ENCODE measurements at places on chromosomes 13 and 19.

GRCh38 chr19:42057846-42058245 is 12.2 kb downstream of the GRIK5 start:
- DNase-seq: no peak

DNA sequence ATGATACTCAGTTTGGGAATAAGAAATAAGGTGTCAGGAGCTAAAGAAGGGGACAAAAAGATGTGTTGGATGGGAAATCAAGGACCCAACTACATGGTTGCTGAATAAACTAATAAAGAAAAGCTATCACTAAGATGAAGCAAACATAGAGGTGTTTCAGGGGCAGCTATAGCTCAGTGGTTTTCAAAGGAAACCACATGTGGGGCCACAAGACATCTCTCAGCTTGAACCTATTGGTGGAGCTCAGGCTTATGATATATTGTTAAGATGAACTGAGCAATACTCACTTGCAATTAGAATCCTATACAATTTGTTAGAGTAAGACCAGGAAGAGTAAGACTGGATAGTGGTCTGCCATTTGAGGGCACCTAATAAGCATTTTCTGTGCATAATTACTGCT is 45.1 kb upstream of the SPRY2 start:
- DNase-seq: no peak

GRCh38 chr13:94057618-94058186 is 421.8 kb downstream of the DCT start:
- no peak for DNase-seq

DNA sequence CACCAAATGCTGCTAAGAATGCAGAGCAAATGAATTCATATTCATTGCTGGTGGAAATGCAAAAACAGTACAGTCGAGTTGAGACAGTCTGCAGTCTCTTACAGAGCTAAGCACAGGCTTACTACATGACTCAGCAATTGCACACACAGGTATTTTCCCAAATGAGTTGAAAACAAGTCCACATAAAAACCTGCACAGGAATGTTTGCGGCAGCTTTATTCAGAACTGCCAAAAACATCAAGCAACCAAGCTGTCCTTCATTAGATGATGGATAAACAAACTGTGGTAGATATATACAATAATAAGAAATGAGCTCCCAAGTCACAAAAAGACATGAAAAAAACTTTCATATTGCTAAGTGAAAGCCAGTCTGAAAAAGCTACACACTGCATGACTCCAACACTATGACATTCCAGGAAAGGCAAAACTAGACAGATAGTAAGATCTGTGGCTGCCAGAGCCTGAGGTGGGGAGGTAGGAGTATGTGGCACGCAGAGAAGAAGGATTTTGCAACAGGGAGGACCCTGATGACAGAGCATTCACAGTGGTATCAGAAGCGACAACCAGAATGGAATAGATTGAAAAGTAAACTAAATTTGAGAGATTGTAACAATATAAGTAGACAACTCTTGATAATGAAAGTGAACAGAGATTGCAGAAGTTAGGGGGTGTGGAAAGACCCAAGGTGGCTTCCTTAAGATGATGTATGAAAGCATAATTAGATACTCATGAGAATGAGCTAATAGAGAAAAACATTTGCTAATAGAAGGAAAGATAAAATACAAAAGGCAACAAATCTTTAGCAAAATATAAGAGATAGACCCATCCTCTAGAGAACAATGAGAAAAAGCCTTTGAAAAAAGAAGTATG is 52.7 kb downstream of the TSC22D1 start:
- no peak for DNase-seq

DNA sequence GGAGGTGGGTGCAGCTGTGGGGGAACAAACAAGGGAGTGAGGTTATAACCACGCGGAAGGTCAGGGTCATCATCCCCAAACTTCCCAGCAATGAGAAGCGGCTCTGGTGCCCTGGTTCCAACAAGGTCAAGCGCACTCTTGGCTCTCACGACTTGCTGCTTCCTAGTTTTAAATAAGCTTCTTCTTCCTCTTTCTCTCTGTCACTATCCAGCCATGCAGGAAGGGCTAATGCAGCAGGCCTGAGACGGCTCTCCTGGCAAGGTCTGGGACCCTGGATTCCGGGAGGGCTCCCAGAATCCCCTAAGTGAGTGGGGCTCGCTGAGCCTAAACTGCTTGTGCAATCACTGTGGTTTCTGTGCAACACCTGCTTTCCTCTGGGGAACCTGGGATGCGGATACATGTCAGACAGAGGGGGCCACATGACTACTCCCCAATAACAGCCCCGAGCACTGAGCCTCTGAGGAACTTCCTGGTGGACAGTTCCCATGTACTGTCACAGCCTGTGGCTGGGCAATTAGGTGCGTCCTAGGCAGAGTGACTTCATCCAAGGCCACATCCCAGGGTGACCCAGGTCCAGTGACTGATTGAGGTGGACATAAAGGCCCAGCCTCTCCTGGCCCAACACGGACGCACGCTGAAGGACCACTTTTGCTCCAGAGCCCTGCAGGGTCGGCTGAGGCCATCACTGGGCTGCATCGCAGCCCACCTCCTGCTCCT is 24.2 kb downstream of the VRK3 start:
- no peak for DNase-seq

DNA sequence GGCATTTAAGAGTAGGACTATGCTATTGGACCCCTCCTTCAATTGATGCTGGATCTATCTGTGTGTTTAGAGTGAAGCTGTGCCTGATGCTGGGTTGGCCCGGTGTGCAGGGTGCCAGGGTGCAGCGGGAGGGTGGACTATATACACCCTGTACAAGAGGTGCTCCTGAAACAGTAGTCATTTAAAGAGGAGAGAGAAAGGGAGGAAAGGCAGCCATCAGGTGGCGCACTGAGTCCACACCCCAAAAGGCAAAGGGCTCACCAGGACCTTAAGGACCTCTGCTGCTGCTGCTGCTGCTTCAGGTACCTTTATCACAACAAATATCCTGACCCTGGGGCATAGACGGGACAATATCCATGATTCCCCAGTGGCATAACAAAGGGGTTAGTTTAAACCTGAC is 39.4 kb downstream of the ZNF136 start:
- peak; percentile 72 for DNase-seq

DNA sequence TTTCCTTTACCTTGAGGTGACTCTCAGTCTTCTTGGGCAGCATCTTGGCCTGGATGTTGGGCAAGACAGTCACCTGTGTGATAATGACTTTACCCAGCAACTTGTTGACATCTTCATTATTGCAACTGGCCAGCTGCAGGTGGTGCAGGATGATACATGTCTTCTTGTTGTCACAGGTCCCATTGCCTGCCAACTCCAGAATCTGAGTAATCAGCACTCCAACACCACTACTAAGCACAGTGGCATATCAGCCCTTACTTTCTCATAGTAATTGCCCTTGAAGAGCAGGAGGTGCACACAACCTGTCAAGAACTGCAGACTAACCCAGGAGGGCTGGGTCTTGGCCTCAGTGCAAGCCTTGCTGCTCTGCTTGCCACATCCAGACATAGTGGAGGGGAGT is 57.8 kb downstream of the CCNA1 start:
- no peak for DNase-seq

DNA sequence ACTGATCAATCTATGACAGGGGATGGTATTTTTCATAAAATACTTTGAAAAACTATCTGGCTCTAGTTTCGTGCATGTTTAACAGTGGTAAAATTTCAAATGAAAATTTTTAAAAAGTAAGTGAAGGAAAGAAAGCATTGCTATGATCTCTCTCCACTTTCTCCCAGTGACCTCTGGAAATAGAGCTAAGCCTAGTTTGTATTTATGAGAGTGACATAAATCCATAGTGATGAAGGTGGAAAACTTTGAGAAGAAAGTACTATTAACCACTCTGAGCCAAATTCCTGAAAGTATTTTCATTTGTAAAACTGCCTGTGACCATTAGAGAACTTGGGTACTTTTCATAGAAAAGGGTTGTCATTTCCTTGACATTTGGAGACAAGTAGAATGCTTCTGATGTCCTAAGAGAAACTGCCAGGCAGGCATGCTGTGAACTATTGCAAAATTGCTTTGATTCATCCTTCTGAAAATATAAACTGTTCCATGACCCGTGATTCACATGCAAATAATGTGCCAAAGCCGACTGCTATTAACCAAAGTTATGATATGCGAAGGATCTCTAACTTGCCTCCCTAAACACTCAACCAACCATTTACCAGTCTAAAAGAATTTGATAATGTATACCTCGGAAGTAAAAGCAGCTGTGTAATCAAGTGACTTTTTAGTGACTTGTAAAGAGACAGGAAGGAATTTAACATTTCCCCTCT is 133.2 kb downstream of the VWA8 start:
- no peak for DNase-seq

GRCh38 chr13:63190219-63190618 is 1774.6 kb upstream of the PCDH20 start:
- no peak for DNase-seq

DNA sequence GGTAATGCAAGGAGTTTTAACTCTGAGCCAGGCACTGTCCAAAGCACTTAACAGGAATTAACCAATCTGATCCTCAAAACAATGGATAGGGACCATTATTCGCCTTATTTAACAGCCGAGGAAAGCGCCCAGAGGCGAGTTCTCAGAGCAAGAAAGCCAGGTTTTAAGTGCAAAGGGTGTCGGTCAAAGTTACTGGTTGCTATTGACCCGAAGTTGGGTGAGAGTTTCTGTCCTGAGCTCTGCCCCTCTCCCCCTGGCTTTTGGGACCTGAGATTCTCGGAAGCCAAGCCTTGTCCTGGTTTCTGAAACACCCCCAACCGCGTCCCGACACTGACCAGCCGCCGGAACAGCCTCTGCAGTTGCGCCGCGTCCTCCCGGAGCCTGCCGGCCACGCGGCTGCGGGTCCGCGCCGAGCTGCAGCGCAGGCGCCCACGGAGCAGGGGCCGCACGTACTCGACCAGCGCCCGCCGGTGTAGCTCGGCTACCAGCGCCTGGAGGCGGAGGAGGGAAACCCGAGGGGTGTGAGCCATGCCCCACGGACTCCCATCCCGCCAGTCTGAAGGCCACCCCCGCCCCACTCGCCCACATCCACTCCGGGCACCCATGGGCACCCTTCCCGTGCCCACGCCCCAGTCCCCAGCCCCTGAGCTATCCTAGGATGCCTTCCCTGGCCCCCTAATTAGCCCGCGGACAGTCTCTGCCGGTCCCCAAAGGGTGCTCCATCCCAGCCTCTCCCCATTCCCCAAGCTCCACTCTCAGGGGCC is 27.8 kb downstream of the EXOC3L2 start:
- peak; percentile 32 for DNase-seq

GRCh38 chr19:29564574-29565005 is 38.8 kb downstream of the VSTM2B start:
- DNase-seq: no peak

DNA sequence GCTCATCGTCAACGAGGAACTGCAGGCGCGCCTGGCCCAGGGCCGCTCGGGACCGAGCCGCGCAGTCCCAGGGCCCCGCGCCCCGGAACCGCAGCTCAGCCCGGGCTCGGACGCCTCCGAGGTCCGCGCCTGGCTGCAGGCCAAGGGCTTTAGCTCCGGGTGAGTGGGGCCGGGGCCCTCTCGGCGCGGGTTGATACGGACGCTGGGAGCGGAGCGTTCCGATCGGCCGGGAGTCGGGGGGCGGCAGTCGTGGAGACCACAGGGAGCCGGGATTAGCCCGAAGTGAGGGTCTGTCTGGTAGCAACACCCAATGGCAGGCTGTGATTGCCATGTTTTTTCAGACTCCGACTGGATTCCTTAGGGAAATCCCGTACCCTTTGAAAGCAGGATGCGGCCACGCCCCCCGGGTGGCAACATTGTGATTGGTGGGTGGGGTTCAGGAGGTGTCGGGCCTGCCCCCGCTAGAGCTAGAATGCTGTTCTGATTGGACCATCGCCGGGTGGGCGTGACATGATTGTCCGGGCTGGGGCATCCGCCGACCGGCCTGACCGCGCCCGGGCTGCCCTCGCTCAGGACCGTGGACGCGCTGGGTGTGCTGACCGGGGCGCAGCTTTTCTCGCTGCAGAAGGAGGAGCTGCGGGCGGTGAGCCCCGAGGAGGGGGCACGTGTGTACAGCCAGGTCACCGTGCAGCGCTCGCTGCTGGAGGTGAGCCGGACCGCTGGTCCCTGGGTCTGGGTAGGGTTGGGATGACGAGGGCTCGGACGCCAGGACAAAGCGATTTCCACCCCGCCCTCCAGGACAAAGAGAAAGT is 11.3 kb downstream of the EPS8L1 start:
- peak; percentile 99 for DNase-seq

DNA sequence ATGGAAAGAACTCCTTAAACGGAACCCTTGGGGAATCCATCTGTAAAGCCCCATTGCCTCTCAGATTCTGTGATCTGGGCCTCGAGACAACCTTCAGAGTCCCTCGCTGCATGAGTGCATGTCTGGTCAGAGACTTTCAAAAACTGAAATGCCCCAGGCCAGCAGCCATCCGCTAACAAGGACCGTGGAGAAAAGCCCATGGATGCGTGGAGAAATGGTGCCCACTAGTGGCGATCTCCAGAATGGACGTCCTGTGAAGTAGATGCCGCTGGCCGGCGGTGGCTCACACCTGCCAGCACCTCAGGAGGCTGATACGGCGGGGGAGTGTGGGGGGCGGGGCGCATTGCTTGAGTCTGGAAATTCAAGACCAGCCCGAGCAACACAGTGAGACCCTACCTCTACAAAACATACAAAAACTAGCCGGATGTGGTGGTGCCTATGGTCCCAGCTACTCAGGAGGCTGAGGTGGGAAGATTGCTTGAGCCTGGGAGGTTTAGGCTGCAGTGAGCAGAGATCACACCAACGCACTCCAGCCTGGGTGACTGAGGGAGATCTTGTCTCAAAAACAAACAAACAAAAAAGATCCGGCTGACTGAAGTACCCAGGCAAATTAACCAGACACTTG is 7.9 kb upstream of the CDC16 start:
- peak; percentile 94 for DNase-seq

GRCh38 chr13:83019986-83020385 is 862.3 kb downstream of the SLITRK1 start:
- no peak for DNase-seq

- no peak for DNase-seq
Measured at GRCh38 chr19:21569494-21569865, 64.1 kb downstream of the ZNF429 start.

DNA sequence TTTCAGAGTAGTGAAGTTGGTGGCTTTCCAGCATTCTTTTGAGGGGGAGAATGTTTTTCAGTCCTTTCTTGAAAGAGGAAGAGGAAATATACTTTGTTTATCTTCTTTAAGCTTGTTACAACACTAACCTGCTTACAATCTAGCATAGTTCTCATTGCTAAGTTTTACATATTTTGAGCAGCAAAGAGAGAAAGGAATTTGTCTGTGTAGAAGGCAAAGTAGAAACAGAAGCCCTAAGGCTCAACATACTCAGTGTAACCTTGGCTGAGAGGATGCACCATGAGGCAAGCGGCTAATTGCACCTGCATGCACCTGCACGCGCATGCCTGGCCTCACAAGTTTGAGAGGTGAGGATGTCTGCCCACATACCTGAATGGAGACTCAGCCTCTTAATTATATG is 2.2 kb downstream of the FRY start:
- DNase-seq: no peak

- no peak for DNase-seq
Measured at GRCh38 chr19:7101498-7102253, 32.2 kb downstream of the ZNF557 start.

- DNase-seq: no peak
Measured at GRCh38 chr13:69474011-69474685, 633.5 kb upstream of the ATXN8OS start.

Measured in WTC11 (cell line).